ENCODE measurements at places on chromosomes 13 and 19. TPM values are rescaled to one million over a fixed set of nuclear protein-coding genes. Genes with fewer than 3 reads are reported as not detected.

Gene PAF1
- polyA plus RNA-seq = 46.7 TPM

Gene ATP4A
- polyA plus RNA-seq = not detected

Gene COMMD6
- polyA plus RNA-seq = 517 TPM

Gene FIZ1
- 5.3 TPM for polyA plus RNA-seq

Gene ZNF43
- 13.3 TPM for polyA plus RNA-seq

Gene NANOS3
- polyA plus RNA-seq = not detected

Gene UNC13A
- polyA plus RNA-seq = not detected

Gene C5AR1
- polyA plus RNA-seq = not detected

Gene TLE5
- polyA plus RNA-seq = 943 TPM

Gene CYP4F3
- not detected for polyA plus RNA-seq

Gene CATSPERD
- polyA plus RNA-seq = not detected

Gene VMAC
- polyA plus RNA-seq = 5.6 TPM

Gene C13orf46
- polyA plus RNA-seq = 1.5 TPM

Gene SGCG
- not detected for polyA plus RNA-seq

Gene LHFPL6
- polyA plus RNA-seq = 0.16 TPM

Gene C5AR2
- polyA plus RNA-seq = 0.10 TPM

Gene PSG6
- not detected for polyA plus RNA-seq

Gene ZNF345
- 10.0 TPM for polyA plus RNA-seq

Gene SPART
- 44.7 TPM for polyA plus RNA-seq

Gene CNN1
- polyA plus RNA-seq = not detected

Gene ZNF729
- not detected for polyA plus RNA-seq

Gene ATP4B
- not detected for polyA plus RNA-seq

Gene CGB5
- polyA plus RNA-seq = not detected

Gene CD33
- polyA plus RNA-seq = not detected

Gene IGFL3
- not detected for polyA plus RNA-seq

Gene RAB3A
- polyA plus RNA-seq = 1.0 TPM

Gene SH2D3A
- 37.9 TPM for polyA plus RNA-seq

Gene ADM5
- polyA plus RNA-seq = 0.24 TPM

Gene RFX2
- 6.0 TPM for polyA plus RNA-seq

Gene LINGO3
- 7.1 TPM for polyA plus RNA-seq

Gene WDR88
- polyA plus RNA-seq = 0.11 TPM

Gene MARK4
- polyA plus RNA-seq = 0.11 TPM

Gene COL4A1
- polyA plus RNA-seq = not detected

Gene ZNF382
- polyA plus RNA-seq = 11.8 TPM

Gene PRR12
- polyA plus RNA-seq = not detected

Gene CTU1
- polyA plus RNA-seq = 9.2 TPM

Gene FXYD7
- 5.5 TPM for polyA plus RNA-seq

Gene MYO16
- 0.55 TPM for polyA plus RNA-seq

Gene ANKLE1
- 0.41 TPM for polyA plus RNA-seq

Gene CDX2
- not detected for polyA plus RNA-seq

Gene NEK5
- 0.06 TPM for polyA plus RNA-seq

Gene RSPH6A
- not detected for polyA plus RNA-seq

Gene CD37
- polyA plus RNA-seq = 109 TPM

Gene VSTM1
- polyA plus RNA-seq = not detected

Gene KCNC3
- not detected for polyA plus RNA-seq

Gene FCGBP
- 0.65 TPM for polyA plus RNA-seq

Gene NCCRP1
- polyA plus RNA-seq = not detected

Gene SHISA2
- polyA plus RNA-seq = not detected

Gene PTGIR
- 0.75 TPM for polyA plus RNA-seq

Gene ZNF723
- polyA plus RNA-seq = not detected

Gene MEDAG
- not detected for polyA plus RNA-seq

Gene IRGC
- polyA plus RNA-seq = not detected

Gene CBLC
- not detected for polyA plus RNA-seq

Gene ZNF575
- polyA plus RNA-seq = 3.6 TPM
